ENCODE measurements at places on chromosomes 5 and 9.
A peak's percentile ranks its signal among the peaks of the same experiment; 100 is the strongest.

DNA sequence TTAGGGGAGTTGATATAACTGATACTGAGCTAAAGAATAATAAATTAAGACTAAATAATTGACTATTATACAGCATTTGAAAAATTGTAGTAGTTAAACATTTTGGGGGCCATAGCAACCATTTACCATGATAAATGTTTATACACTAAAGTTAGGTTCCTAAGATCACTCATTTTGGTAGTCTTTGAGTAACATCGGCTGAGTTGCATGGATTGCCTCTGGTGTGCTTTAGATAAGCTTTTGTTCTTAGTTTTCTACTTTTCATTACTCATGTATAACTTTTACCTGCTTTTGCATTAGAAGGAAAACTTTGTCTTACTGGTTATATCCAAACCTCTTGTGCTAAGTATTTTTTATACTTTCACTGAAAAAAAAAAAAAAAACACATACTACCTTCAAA is 101.2 kb downstream of the SLC44A1 start:
- no peak for DNase-seq

GRCh38 chr5:24742334-24742733 is 97.6 kb upstream of the CDH10 start:
- no peak for DNase-seq

- DNase-seq: peak; percentile 32
These were observed 3.6 kb downstream of the ERGIC1 start for GRCh38 chr5:172837640-172838039.

DNA sequence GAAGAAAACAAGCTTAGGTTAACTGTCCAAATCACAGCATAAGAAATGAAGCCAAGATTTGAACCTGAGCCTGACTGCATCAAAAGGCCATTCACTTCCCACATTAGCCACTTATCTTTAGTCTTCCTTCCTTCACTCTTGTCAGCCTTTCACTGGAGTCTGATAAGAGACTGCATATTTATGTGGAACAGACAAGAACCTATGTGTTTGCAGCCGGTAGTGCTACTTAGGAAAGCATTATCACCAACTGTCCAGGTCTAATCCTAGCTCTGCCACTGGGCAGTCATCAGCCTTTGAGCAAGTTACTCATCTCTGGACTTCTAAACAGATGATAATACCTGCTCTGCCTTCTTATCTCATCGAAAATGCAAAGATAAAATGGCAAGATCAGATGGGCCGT is 12.1 kb upstream of the ATP6V0E1 start:
- DNase-seq: no peak

Measured in activated CD8-positive, alpha-beta memory T cell treated with anti-CD3 and anti-CD28 coated beads for 1 hour (primary cell).